Cerebellum (tissue), 4 donors: ENCODE measurements at places on chromosomes 16 and 17. TPM values are rescaled to one million over a fixed set of nuclear protein-coding genes. Genes with fewer than 3 reads are reported as not detected.

Gene LCAT
- 23.2 TPM for total RNA-seq

Gene SPNS2
- total RNA-seq, result 38.7 TPM

- no peak for DNase-seq
These were observed 51.6 kb downstream of the NUP93 start for GRCh38 chr16:56781528-56781961.

GRCh38 chr17:66523378-66524200 lies 221.2 kb downstream of the PRKCA start:
- DNase-seq, result no peak

- DNase-seq, result no peak
These were observed 1.4 kb upstream of the TENT4B start for GRCh38 chr16:50151756-50152155.
